Colonic mucosa (tissue), 4 donors: ENCODE measurements at places on chromosomes 1 and 21. TPM values are rescaled to one million over a fixed set of nuclear protein-coding genes. Genes with fewer than 3 reads are reported as not detected.

- DNase-seq, result no peak
These were observed 97.8 kb downstream of the DTL start for GRCh38 chr1:212133319-212133718.

DNA sequence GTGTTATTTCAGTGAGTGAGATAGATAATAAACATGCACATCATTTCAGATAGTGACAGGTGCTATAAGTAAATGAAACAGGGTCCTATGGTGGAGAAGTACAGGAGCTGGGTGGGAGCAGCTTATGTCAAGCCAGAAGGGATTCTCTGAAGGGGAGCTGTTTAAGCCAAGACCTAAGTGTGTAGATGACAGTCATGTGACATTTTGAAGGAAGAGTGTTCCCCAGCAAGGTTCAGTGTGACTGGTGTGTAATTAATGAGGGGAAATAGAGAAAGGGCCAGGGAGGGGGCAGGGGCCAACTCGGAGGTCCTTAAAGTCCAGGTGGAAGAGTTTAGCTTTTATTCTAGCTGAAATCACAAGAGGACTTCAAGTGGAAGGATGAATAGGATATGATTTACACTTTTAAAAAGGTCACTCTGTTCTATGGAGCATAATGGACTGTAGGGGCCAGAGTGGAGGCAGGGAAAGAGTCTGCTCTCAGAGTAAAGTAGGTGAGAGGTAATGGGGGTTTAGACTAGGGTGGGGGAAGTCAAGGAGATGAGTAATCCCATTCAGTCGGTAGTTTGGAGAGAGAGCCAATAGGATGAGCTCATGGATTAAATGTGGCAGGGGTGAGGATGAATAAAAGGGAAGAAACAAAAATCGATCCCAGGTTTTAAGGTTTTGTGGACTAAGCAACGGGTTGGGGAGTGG is 243.1 kb downstream of the CACNA1E start:
- DNase-seq, result no peak

- DNase-seq, result no peak
These were observed 99.6 kb upstream of the CACNA1E start for GRCh38 chr1:181383695-181384094.

DNA sequence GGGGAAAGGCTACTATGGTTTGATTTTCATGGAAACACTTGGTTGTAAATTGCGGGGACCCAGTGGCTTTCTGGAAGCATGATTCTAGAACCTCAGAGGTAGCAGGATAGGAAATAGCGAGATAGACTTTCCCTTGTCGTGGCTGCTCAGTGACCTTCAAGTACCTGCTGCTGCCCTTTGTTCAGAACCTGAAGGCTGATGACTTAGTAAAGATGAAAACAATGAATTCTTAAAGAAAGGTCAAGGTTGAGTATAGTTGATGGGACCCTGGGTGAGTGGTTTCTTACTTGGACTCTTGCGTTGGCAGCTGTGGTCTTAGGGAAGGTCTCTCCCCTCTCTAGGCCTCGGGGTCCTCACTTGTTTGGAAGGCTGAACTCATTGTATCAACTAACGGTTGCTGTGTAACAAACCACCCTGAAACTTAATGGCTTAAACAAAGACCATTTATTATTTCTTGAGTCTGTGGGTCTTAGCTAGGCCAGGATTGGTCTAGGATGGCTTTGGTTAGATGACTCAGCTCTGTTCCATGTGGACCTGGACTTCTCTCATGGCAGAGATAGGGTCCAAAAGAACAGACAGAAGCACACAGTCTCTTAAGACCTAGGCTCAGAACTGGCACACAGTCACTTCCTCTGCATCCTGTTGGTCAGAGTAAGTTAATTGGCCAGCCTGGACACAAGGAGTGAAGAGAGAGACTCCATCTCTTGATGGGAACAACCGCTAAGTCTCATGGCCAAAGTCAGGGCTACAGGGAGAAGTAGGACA is 89.2 kb upstream of the SELENON start:
- DNase-seq, result no peak

- DNase-seq, result no peak
These were observed 6.0 kb downstream of the HUNK start for GRCh38 chr21:31878831-31879230.

DNA sequence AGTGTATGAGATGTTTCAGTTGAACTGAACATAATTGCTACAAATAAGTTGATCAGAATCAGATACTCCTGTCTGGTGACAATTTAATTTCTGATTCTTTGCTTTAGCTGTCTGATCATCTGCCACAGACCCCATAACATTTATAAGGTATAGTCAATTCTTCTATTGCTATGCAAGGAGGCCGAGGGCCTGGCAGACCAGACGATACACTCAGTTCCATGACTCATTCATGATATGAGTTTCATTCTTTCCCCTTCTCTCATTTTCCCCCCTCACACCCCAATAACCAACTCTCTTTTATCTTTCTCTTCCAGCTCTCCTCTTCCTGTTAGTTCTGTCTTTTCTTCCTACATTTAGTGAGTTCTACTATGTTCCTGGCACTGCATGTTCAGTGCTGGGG is 236.8 kb downstream of the PAPPA2 start:
- DNase-seq, result no peak

- peak; percentile 60 for DNase-seq
These were observed at the start of gene MACF1 for GRCh38 chr1:39204441-39205081. Gene MACF1 (plus strand): TSS chr1:39204695. CDS start chr1:39205023, 328 bp downstream.

DNA sequence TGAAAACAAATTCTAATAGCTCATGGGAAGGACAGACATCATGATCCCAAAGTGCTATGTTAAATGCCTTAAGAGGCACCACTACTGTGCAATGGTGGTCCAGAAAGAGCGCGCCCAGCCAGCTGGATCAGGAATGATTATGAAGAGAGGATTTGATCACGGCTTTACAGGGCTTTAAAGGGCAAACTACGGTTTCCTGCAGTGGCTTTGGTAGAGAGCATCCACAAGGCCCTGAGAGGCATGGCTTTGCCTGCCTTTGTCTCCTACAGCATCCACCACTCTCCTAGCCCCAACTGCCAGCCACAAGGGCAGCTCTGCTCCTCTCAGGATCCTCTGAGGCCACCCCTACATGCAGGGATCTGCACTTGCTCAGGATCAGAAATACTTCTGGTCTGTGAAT is 40.7 kb downstream of the ZNF281 start:
- DNase-seq, result no peak

DNA sequence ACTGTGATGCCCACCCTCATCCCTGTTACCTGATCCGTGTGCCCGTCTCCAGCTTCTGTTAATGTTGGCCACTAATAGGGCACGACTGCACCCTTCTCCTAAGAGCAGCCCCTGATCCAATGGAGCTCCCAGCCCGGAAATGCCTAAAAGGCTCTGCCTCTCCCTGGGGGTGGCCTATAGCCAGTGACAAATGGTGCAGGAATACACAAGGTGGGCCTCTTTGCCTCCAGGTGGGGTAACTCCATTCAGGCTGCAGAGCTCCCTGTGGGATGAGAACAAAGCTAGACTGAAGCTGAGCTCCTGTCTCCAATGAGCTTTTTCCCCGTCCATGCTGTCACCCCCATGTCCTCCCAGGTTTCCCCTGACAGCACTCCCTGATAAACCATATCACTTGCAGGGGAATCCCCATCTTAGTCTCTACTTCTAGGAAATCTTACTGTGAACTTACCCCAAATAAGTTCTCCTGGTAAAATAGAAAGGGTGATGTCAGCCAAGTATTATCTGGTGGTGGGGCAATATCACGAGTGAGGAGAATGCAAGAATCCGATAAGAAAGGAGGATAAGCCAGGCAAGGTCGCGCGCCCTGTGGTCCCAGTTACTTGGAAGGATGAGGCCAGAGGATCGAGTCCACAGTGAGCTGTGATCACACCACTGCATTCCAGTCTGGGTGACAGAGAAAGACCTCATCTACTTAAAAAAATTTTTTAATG is 18.6 kb downstream of the S100A7A start:
- DNase-seq, result no peak

DNA sequence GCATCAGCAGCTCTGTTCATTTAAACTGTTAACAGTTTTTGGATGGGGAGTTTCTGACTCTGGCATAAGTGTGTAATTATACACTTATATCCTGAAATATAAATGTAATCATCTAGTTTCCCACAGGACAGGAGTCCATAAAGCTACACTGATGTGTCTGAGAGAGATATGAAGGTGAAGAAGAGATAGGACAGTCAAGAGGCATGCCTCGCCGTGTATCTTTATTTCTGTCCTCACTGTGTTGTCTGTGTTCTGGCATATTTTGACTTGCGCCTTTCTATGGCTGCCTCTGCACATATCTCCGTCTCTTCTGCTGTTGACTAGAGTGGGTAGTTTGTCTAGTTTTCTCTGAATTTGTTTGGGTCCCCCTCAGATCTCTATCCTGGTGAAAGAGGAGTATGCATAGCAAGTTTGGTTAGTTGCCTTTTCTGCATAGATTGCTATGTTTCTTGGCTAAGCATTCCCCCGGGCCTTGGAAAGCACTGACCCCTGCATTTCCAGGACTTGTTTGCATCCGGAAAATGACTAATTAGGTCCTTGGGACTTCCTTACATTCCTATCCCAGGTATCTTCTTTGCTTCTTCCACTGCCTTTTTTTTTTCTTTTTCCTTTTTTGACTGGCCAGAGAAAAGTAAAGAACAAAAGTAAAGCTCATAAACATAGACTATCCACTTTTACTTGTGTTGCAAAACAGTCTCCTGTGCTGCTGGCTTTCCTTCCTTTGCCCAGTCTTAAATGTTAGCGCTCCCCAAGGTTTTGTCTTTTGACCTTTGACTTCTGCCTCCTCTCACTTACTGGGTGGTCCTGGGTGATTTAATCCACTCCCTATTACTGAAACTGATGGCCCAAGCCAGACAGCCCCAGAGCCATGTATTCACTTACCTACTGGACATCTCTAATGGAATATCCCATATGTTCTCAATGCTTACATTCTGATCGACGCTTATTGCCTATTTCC is 27.6 kb upstream of the CNN3 start:
- DNase-seq, result no peak

ATAD3C gene
- total RNA-seq, result 0.16 TPM

HAO2 gene
- total RNA-seq, result not detected

NECTIN4 gene
- total RNA-seq, result 4.6 TPM

UBE2U gene
- total RNA-seq, result not detected

SYCP1 gene
- not detected for total RNA-seq

LORICRIN gene
- not detected for total RNA-seq

RAP1GAP gene
- total RNA-seq, result 36.3 TPM

CHRM3 gene
- total RNA-seq, result 17.0 TPM

INKA2 gene
- total RNA-seq, result 4.0 TPM
